Pericardium fibroblast (primary cell): ENCODE measurements at places on chromosomes 5 and 9. TPM values are rescaled to one million over a fixed set of nuclear protein-coding genes. Genes with fewer than 3 reads are reported as not detected.

DRD1 gene
- not detected in 2 replicates for total RNA-seq

CSF2 gene
- not detected in 2 replicates for total RNA-seq

DEPDC1B gene
- 0.43 and 2.2 TPM in 2 replicates for total RNA-seq

GIN1 gene
- 1.0 and 2.3 TPM in 2 replicates for total RNA-seq

STING1 gene
- total RNA-seq, result 74.2 and 127 TPM in 2 replicates

LCN1 gene
- 0.58 TPM in 1 of 2 replicates, not detected in the other for total RNA-seq
